ENCODE measurements at places on chromosomes 5 and 9.

DNA sequence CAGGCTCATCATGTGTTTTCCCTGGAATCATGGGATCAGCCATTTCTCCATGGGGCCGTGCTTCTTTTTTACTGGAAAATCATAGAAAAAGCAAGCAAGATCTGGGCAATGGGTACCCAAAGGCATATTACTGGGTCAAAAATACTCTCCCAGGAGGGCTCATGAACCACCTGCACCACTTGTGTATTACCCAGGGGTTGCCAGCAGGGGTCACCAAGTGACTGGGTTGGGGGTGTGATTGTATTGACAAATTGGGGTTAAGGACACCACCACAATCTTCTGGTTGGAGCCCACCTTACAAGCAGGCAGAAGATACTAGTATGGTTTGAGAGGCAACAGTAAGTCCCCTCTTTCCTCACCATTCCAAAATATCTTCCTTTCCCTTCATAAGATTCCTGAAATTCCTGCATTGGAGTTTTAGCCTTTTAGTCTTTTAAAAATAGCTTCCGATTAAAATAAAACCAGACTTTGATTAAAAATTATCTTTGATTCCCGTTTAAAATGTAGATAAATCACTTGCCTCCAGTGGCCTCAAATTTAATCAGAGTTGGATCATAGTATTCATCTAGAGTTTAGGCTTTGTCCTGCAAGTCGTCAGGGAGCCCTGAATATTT is 603.3 kb downstream of the KIF4B start:
- DNase-seq, result peak; percentile 40

- no peak for DNase-seq
These were observed 54.1 kb upstream of the CHD1 start for GRCh38 chr5:98982880-98983279.

- DNase-seq, result no peak
These were observed 47.2 kb downstream of the XRCC4 start for GRCh38 chr5:83124593-83124992.

DNA sequence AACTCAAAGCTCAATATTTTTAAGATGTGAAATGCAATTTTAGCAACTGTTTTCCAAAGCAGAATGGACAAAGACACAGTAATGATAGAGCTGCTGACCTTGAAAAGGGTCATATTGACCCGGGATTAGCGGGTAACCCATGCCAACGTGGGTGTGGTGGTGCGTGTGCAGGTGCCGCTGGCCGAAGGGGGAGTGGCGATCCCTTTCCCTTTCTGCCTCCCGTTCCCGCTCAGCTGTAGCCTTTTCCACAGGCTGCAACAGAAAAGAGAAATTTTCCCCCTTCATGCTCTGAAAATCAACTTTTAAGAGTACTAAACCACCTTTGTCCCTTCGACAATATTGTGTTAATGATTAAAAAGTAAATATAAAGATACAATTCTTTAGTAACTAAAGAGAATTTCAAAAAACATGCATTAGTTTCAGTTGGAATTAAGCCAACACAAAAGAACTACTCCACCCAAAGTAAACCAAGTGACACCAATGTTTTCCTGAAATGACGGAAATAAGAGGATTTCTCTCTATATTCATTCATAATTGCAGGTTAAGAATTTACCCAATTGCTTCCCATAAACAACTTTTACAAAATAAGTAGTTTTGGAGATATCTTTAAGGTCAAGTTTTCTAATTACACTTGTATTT is 105.2 kb downstream of the ZNF608 start:
- no peak for DNase-seq

GRCh38 chr5:41510176-41510831 is at the start of gene PLCXD3:
Gene PLCXD3, minus strand, starts transcription at chr5:41510601. Its CDS starts 75 bp downstream, at chr5:41510526.
- peak; percentile 22 for DNase-seq

- no peak for DNase-seq
These were observed 46.6 kb upstream of the IRX4 start for GRCh38 chr5:1929108-1929991.

DNA sequence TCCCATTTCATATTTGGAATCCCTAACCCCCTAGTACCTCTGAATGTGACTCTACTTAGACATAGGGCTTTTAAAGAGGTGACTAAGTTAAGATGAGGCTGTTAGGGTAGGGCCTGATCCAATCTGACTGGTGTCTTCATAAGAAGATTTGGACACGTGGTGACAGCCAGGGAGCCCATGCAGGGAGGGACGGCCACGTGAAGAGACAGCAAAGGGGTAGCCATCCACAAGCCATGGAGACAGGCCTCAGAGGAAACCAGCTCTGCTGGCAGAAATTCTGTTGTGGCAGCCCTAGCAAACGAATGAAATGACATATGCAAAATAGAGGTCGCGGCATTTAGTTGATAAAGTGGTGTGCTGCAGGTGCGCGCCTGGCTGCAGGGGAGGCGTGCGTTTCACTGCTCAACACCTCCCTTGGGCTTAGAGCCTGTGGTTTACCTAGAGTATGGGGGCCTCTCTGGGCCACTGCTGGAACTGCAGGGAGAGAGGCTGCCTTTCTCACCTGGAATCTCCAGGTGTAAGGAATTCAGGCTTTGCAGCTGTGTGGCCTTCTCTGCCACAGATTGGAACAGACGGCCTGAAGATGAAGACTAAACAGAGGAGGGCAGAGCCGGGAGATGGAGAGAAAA is 7.1 kb upstream of the AFAP1L1 start:
- no peak for DNase-seq

GRCh38 chr5:74072646-74073045 is 446.6 kb downstream of the ARHGEF28 start:
- DNase-seq, result no peak

DNA sequence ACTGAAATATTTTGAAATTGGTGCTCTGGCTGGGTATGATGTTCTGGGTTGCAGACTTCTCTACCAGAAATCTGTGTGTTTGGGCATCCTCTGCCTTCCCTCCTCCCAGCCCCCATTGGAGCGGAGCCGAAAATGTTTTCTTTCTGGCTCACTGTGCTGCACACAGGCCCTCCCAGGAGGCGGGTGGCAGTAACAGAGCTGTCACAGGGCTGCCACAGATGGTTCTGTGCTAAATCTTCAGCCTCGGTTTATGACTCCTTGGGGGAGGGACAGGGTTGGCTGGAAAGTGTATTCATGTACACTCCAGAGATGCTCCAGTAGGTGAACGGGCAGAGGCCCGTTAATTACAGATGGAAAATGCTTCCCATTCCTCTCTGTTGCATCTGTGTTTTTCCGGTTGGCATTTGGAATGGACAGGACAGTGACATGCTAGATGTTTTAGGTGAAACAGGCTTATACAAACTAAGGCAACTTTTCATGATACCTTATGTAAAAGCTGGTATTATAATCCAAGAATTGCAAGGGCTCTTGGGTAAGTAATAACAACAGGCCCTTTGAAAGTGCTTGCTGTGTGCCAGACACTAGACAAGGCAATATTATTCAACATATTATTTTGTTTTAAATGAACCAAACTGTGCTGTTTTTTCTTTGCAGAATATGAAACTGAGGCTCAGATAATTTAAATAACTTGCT is 180.2 kb downstream of the ADCY2 start:
- peak; percentile 71 for DNase-seq

- DNase-seq, result no peak
These were observed 191.4 kb downstream of the FRMD3 start for GRCh38 chr9:83346655-83347420.

Measured in Ammon's horn (tissue), 1 donor.